Fibroblast of mammary gland (primary cell): ENCODE measurements at places on chromosomes 11 and 22.
A peak's percentile ranks its signal among the peaks of the same experiment; 100 is the strongest.

GRCh38 chr22:41998361-41999261, at the start of gene WBP2NL:
TSS of gene WBP2NL (plus strand) at chr22:41998788. CDS start at chr22:41998819, 31 bp downstream.
- peak; percentile 72 for DNase-seq

DNA sequence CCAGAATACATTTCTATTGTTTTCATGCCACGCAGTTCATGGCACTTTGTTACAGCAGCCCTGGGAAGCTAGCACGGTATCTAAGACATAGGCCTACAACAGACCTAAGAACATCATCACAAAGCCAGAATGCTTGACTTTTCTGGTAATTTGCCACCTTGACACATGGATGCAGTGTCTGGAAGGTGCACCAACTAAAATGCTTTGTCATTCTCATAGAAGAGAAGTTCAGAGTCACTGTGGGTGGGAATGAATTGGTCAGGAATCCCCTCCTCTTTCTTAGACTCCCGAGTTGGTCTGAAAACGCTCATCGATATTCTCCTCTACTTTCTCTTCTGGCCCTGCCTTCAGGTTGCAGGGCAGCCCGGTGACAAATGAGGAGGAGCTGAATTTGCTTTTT, 121.5 kb downstream of the COMMD9 start:
- DNase-seq, result no peak

GRCh38 chr11:6443269-6444003, 2.6 kb upstream of the HPX start:
- peak; percentile 47 for DNase-seq

GRCh38 chr22:38570779-38571364, 889 bp upstream of the DMC1 start:
- DNase-seq, result peak; percentile 28

- DNase-seq, result no peak
These were observed 399.6 kb downstream of the TMEM135 start for GRCh38 chr11:87437133-87437843.

DNA sequence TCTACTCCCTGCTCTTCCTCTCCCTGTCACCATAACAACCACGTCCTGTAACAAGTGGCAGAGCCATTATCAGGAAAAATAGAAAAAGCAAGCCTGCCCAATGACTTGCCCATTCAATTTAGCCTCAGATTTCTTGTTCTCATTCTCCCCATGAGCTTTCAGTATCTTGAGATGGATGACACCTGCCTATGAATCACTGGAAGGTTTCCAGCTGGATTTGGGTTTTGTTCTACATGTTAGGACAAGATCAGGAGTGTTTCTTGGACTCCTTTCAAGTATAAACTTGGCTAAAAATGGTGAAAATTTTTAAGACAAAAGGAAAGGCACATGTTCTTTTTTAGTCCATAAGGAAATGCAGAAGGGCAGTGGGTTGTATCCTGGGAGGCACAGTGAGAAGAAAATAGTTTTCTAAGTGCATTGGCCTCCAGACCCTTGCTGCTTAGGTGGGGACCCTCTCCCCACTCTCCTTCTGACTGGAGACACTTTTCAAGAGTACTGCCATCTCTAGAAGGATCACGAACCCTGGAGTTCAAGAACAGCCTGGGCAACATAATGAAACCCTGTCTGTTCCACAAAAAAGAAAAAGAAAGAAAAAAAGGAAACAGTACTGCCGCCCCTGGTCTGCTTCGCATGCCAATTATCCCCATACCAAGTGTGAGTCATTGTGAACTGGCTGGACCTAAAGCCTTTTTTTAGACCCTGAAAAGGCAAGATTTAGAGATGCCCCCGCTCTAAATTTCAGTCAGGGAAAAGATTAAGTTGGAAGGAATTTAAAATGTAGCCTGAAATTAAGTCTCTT, 51.0 kb downstream of the MTNR1B start:
- DNase-seq, result peak; percentile 93

DNA sequence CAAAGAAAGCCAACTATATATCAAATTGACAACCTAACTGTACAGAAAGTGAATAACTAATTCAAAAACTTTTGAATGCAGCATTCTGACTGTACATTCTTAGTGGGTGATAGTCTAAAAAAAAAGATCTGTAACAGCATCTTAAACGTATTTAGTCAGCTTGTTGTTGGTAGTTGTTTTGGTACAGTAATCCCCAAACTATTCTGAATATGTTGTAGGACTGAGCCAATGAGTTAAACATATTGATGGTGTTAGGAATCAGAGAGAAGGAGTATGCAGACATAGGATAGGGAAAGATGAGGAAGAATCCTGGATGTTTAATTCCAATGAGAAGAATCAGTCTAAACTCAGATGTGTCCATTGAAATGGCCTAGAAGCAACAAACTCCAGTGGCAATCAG, 41.9 kb upstream of the KIRREL3 start:
- DNase-seq, result peak; percentile 15

DNA sequence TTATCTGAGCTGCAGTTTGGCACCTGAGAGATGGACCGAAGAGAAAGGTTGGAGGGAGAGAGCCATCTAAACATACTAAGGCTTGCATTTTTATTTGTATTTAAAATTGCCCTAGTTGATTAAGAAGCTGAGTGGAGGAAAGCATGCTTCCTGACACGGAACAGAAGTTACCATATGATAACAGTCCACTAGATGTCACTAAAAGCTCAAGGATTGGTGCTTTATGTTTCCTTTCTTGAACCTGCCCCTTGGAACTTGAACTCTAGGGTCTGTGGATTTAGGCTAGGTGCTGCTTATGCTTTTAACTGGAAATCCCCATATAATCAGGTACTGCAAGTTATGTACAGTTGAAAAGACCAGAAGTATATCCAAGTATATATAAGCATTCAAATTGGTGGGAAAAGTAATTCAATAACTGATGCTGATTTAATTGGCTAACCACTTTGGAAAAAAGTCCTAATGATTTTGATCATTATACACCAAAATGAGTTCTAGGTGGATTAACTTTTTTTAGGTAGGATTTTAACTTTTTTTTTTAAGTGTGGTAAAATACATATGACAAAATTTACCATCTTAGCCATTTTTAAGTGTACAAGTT, 9.5 kb downstream of the RBMXL2 start:
- peak; percentile 59 for DNase-seq

- DNase-seq, result no peak
These were observed 253.7 kb upstream of the B3GAT1 start for GRCh38 chr11:134665571-134666270.

GRCh38 chr11:69799582-69799981, 19.6 kb downstream of the FGF3 start:
- peak; percentile 31 for DNase-seq

DNA sequence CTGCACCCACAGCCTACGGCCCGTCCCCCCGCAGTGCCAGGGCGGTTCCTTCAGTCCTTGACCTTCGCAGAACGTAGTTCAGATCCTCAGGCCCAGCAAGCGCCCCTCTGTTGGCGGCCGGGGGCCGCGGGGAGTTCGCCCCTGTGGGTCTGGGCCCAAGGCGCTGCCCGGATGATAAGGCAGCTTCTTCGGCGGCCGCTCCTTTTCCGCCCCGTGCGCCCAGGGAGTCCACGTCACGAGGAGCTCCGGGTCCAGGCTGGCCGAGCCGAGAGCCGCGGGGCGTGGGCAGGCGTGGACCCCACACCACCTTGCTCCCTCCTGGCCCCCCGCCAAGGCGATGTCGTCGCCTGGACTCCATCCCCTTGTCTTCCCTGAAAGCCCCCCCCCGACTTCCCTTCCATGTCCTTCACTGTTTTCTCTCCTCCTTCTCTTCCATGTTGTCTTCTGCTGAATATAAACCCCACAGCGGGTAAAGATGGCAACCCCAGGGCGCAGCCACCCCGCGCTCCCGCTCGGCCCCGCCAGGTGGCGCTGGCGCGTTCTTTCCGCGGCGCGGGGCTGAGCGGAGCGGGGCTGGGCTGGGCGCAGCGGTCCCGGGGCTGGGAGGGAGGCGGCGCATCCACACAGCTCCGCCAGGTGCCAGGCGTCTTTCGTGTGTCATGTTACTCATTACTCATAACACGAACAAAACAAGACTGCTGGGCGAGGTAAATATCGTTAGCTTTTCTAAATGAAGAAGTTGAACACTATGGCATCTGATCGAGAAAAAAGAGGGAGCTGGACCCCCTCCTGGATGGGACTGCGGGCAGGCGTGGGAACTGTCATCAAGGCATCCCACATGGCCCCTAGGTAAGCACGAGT, 321.0 kb downstream of the NTM start:
- DNase-seq, result peak; percentile 31

- no peak for DNase-seq
These were observed 551.6 kb downstream of the METTL15 start for GRCh38 chr11:28659716-28660348.

DNA sequence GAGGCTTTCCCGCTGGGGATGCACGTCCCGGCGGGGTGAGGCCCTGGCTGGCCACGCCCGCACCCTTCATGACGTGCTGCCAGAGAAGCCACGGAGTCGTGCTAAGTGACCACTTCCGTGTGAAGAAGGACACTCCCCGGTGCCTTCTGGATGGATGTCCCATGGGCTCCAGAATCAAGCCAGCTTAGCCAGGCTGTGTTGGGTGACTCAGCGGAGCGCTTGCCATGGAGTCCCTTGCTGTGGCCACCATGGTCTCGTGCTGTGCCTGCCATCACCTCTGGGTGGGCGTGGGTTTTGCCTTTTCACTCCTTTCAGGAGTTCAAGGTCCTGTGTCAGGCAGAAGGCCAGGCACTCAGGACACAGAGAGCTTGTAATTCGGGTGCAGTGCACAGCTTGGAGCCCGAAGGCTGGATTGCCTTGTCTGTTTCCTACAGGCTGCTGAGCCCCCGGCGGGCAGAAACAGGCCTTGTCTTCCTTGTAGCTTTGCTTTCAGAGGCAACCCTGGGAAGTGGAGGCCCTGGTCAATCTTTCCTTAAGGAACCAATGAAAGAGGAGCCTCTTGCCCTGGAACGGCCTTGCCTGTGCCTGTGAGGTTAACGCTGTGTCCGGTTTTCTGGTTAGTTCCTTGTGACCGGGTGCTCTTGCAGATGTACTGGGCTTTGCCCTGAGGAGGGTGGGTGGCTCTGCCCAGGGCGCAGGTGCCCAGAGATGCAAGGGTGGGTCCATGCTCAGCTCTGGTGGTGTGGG, 268.6 kb downstream of the TBC1D22A start:
- DNase-seq, result peak; percentile 55

DNA sequence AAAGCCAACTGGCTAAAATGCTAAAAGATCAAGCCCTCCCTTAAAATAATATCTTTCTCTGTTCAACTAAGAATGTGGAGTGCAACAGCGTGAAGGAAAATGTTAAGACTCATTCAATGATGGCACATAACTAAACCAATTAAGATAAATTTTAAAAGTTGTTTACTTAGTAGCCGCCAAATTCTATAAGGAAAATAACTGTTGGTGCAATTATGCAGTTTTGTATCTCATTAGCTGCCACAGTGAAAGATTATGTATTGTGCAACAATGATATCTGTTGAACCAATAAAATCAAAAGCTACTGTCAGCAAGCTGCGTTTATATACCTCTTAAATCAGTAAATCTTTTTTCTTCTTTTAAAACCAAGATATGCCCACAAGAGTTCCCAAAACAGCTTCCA, 55.5 kb downstream of the SIK3 start:
- no peak for DNase-seq

DNA sequence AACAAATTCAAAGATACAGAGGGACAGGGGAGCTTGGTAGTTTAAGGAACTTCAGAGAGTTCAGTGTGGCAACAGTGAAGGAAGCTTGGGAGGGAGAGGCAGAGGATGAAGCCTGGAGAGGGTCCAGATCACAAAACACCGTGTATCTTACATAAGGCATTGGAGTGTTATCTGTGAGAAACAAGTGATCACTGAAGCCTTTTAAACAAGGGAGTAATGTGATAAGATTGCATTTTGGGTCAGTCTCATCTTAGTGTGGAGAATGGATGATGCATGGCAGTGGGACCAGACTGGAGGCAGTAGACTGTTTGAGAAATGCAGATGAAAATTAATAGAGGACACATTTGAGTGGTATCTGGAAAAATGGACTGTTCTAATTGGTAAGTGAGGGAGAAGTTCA, 79.4 kb downstream of the EXT2 start:
- DNase-seq, result no peak

GRCh38 chr22:49922926-49923325, 4.5 kb downstream of the CRELD2 start:
- DNase-seq, result no peak

GRCh38 chr11:44136176-44136945, 40.9 kb downstream of the EXT2 start:
- no peak for DNase-seq

- DNase-seq, result no peak
These were observed 405.6 kb downstream of the LRRC4C start for GRCh38 chr11:41053894-41054293.

DNA sequence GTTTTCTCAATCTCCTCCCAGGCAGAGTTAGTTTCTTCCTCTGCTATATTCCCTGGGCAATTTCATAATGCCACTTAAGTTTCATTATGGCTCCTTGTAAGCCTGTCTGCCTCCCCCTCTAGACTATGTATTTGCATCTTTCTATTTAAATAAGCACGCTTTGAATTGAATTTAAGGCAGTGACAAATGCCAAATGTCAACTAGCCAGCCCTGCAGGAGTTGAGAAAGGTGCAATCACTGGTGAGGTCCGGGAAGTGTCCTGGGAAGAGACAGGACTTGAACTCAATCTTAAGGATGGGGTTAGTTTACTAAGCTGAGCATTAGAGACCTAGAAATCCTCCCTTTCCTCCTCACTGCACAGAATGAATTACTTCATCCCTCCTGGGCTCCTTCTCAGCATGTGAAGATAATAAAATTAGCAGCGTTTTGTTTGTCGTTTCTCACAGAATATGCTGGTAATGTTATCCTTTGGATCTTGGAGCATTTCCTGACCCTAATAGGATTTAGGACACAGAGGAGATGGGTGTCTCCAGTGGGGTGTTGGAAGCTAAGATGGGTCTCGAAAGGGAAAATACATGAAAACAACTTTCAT, 1.6 kb downstream of the TCP11L1 start:
- no peak for DNase-seq

- DNase-seq, result peak; percentile 73
These were observed 133.7 kb downstream of the SNX19 start for GRCh38 chr11:130782361-130783222.

DNA sequence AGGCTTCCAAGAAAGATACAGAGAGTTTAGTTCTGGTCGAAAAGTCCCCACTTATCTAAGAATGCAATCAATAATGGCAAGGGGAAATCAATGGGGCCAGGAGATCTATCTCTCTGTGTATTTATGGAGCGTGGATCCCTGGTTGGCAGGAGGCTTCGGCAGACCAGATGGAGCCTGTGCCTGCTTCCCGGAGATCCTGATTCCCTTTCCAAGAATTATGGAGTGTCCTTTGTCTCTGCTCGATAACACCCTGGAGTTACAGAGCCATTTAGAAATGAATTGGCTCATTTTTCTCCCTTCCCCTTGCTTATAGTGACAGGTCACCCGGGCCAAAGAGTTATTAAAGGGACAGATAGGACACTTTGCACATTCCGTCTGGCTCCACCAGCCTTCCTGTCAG, 92.4 kb downstream of the ISX start:
- DNase-seq, result no peak

GRCh38 chr11:119370486-119371046, 10.9 kb downstream of the USP2 start:
- DNase-seq, result no peak

GRCh38 chr22:35446365-35446764, 46.4 kb downstream of the MCM5 start:
- peak; percentile 95 for DNase-seq
